Frontal cortex (tissue), 4 donors: ENCODE measurements at places on chromosomes 1 and 21. TPM values are rescaled to one million over a fixed set of nuclear protein-coding genes. Genes with fewer than 3 reads are reported as not detected.

GRCh38 chr1:205913451-205914154 is 29.7 kb downstream of the SLC26A9 start:
- DNase-seq, result no peak

GRCh38 chr21:20276954-20277353 is 721.3 kb upstream of the NCAM2 start:
- DNase-seq, result no peak

DNA sequence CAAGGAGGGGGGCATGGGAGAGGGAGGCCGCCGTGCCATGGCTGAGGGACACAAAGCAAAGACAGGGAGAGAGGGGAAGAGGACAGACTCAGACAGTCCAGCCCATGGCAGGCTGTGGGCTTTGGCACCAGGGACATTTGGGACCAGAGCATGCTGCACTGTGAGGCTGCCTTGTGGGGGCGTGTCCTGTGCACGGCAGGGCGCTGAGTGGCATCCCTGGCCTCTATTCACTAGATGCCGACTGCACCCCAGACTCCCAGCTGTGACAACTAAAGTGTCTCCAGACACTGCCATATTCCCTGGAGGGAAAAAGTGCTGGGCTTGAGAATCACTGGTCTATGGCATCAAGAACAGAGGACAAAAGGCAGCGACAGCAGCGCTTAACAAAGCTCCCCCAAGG is 18.6 kb upstream of the PRDM15 start:
- no peak for DNase-seq

- no peak for DNase-seq
Observed at GRCh38 chr1:203072911-203073310, 12.9 kb downstream of the MYOG start.

DNA sequence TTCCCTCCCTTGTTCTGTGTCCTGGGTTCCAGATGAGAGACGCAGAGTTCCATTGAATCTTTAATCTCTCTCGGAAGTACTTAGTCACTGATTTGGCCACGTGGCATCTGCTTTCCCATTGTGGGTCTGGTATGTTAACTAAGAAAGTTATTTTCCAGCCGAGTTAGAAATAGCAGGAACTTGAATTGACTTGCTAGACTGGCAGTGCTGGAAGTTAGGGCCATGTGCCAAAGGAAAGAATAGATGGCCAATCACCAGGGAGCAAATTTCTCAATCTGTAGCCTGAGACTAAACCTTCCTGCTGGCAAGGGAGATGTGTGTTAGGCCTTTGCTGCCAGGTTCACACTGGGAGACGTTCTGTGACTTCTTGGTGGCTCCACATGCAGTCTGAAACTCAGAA is 24.2 kb upstream of the SLFNL1 start:
- DNase-seq, result no peak

- DNase-seq, result no peak
Observed at GRCh38 chr1:153623101-153623500, 4.2 kb downstream of the S100A13 start.

- no peak for DNase-seq
Observed at GRCh38 chr1:47184090-47184821, 5.6 kb downstream of the PDZK1IP1 start.

- no peak for DNase-seq
Observed at GRCh38 chr21:31501926-31502325, 157.6 kb upstream of the SOD1 start.

GRCh38 chr1:77421504-77422233 is 139.8 kb downstream of the AK5 start:
- no peak for DNase-seq

DNA sequence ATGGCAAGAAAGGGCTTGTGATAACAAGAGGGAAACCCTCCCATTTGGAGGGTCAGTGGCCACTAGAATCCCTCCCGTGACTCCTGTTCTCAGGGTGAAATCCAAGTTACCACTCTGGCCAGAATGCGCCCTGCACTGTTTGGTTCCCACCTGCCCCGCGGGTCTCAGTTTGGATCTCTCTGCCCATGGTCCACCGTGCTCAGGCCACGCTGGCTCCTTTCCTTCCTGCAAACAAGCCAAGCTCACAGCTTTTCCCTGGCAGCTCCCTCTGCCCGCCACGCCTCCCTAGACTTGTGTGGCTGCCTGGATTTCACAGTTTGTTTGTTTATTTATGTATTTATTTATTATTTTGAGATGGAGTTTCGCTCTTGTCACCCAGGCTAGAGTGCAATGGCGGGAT is 179.5 kb upstream of the VAMP3 start:
- no peak for DNase-seq

DNA sequence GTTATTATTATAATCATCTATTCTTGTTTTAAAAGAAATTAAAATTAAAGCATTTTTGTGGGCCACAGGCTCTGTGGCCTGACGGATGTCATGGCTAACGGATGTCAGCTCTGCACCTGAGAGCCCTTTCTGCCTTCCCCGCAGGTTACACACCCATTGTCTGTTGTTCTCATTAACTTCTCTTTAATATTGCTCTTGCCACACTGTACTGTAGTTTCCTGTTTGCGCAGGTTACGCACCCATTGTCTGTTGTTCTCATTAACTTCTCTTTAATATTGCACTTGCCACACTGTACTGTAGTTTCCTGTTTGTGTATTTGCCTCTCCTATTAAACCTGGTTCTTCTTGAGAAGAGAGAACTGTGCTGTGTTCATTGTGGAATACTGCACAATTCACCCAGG is 294.4 kb upstream of the PLXNA2 start:
- no peak for DNase-seq

DNA sequence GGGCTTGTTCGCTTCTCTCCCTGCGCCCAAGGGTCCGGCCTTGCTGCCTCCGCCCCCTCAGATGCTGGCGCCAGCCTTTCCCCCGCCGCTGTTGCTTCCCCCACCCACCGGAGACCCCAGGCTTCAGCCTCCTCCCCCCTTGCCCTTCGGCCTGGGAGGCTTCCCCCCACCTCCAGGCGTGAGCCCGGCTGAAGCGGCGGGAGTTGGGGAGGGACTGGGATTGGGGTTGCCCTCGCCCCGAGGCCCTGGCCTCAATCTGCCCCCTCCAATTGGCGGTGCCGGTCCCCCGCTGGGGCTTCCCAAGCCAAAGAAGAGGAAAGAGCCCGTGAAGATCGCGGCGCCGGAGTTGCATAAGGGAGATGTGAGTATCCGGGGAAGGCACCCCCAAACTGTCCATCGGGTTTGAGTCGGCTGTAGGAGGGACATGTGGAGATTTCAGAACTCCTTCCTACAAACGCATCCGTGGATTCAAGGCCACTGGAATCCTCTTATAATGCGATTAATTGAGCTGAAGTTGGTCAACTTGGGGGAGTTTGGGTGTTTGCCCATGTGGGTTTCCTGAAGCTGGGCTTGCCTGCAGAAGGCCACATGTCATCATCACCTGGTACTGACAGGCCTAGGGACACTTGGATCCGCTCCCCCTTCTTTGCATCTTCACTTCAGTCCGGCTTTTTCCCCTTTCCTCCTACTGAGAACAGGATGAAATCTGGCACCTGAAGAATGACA is 707 bp downstream of the PRCC start:
- DNase-seq, result no peak

DNA sequence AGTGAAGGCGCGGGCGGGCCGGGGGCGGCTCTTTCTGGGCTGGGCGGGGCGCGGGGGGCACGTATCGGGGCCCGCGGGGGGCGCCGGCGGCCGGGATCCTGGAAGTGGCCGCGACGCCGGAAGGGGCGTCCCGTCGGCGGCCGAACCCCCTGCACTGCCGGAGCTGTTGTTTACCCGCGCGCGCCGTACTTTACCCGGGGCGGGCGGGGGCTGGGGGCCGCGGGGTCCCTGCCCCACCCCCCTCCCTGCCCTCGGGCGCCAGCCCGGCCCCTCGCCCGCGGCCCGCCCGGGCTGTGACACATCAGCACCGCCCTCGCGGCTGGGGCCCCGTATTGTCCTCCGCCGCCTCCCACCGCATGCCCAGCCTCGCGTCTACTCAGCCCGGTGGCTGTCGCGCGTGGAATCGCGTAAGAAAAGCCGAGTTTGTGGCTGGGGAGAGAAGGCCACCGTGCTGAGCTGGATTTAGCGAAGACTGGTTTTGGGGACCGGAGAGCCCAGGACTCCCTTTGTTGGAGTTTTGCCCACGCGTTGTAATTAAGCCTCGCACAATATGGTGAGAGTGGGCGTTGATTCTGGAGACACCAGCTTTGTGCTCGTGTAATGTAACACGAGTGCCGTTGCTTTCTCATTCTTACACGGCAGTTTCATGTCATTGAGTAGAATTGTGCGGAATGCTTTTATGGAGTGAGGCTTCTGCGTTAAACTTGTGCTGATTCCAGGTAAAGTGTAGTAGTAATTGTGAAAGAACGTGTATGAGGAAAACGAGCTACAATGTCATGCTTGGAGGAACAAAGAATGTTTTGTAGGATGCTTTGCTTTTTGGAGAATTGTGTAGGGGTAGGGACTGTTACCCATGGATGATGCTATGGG is 559 bp downstream of the BACH1 start:
- DNase-seq, result peak; percentile 72

GRCh38 chr1:203751051-203751450 is 13.9 kb upstream of the LAX1 start:
- no peak for DNase-seq

- no peak for DNase-seq
Observed at GRCh38 chr21:36769051-36769839, 70.3 kb downstream of the SIM2 start.

- no peak for DNase-seq
Observed at GRCh38 chr1:67791686-67792085, 41.6 kb downstream of the GNG12 start.

DNA sequence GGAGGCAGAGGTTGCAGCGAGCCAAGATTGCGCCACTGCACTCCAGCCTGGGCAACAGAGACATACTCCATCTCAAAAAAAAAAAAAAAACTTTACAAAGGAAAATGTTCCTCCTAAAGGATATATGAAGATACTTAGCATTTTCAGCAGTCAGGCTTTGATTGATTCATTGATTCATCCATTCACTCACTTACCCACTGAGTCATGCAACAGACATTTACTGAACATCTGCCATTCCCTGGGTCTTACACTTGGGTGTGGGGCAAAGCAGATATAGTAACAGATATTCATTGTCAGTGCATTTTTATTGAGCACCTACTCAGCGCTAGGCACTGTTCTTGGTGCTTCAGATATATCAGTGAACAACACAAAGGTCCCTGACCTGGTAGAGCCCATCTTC is 5.6 kb upstream of the LACTBL1 start:
- no peak for DNase-seq

GRCh38 chr1:200035397-200035955 is 8.0 kb downstream of the NR5A2 start:
- DNase-seq, result no peak

GRCh38 chr1:204262506-204263253 is 48.9 kb upstream of the GOLT1A start:
- no peak for DNase-seq

GRCh38 chr21:31409831-31410487 is 65.9 kb upstream of the TIAM1 start:
- DNase-seq, result no peak

DNA sequence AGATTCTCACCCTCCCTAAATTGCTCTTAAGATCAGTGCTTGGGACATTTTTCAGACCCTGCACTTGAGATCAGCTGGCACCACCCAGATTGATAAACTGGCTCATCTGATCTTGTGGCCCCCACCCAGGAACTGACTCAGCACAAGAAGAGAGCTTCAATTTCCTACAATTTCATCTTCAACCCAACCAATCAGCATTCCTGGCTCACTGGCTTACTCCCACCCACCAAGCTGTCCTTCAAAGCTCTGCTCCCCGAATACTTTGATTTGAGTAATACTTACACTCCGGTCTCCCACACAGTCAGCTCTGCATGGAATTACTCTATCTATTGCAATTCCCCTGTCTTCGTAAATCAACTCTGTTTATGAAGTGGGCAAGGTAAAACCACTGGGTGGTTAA is 461.9 kb upstream of the RGS18 start:
- DNase-seq, result no peak

Gene CYP4Z1
- 0.41 TPM for total RNA-seq

Gene TENT5C
- 4.9 TPM for total RNA-seq

Gene CD2
- not detected for total RNA-seq

Gene C1orf53
- total RNA-seq, result 2.4 TPM

Gene SYT14
- total RNA-seq, result 51.4 TPM

Gene SLAMF6
- total RNA-seq, result under 0.01 TPM

Gene ILDR2
- total RNA-seq, result 22.8 TPM
